Glutamatergic neuron (in vitro differentiated cells): ENCODE measurements at places on chromosomes 2 and 18. TPM values are rescaled to one million over a fixed set of nuclear protein-coding genes. Genes with fewer than 3 reads are reported as not detected.

DNA sequence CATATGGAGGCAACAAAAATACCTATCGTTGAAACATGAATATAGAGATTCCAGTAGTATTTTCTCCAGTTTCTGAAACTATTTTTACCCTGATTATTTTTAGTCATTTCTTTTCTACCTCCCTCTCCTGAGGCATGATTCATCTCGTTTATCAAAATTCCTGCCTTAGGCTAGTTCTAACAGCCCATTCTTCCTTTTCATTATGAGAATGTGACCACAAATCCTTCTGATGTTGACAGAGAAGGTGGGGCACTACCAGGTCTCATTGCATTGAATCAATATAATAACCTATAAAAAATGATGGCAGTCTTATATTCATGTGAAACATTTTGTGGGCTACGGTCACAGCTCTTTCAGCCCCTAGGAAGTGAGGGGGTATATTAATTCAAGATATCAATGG, 406.5 kb upstream of the UBE2E3 start:
- no peaks in the 10 kb centered on the region for H3K36me3 ChIP-seq
- H3K27me3 ChIP-seq = no peaks in the 10 kb centered on the region
- no peak for DNase-seq
- H3K4me3 ChIP-seq = no peak overlapping the region
- no peak overlapping the region for H3K27ac ChIP-seq
- H3K4me1 ChIP-seq = peaks cover 2% of the 10 kb centered on the region

CDH20 gene
- total RNA-seq = 0.47 TPM

CCDC93 gene
- 32.6 TPM for total RNA-seq

CD8B gene
- total RNA-seq = not detected

TMEM247 gene
- total RNA-seq = not detected

GRCh38 chr2:49174750-49175149, 20.4 kb upstream of the FSHR start:
- H3K27ac ChIP-seq = no peak overlapping the region
- no peak overlapping the region for H3K4me3 ChIP-seq
- no peak for DNase-seq
- H3K4me1 ChIP-seq = no peaks in the 10 kb centered on the region
- peaks cover under 1% of the 10 kb centered on the region for H3K36me3 ChIP-seq

DNA sequence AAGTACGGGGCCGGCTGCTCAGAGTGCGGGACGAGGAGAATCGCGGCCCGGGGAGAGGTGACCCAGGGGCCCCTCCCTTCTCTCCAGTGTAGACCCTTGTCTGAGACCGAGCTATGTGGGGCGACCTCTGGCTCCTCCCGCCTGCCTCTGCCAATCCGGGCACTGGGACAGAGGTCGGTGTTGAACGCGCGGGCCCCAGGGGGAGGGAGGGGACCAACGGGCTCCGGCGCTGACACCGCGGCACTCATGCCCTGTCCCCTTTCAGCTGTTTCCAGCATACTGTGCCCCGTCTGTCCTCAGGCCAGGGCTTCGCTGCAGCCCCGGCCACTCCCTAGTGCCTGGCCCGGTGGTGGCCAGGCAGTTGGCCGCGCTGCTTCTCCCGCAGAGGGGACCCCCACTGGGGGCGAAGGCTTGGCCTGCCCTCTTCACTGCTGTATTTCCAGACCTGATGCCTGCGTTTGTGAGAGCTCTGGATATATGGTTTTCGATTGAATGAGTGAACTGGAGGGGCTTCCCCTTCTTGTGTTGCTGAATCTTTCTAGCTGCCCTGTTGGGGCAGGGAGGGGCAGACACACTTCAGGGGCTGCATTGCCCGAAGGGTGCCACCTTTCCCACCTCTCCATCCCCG, 809 bp downstream of the DBI start:
- H3K4me1 ChIP-seq = peaks cover 19% of the 10 kb centered on the region
- peaks cover 8% of the 10 kb centered on the region for H3K36me3 ChIP-seq
- H3K4me3 ChIP-seq = peak overlapping the region; percentile 99
- H3K27ac ChIP-seq = peak overlapping the region; percentile 96

DNA sequence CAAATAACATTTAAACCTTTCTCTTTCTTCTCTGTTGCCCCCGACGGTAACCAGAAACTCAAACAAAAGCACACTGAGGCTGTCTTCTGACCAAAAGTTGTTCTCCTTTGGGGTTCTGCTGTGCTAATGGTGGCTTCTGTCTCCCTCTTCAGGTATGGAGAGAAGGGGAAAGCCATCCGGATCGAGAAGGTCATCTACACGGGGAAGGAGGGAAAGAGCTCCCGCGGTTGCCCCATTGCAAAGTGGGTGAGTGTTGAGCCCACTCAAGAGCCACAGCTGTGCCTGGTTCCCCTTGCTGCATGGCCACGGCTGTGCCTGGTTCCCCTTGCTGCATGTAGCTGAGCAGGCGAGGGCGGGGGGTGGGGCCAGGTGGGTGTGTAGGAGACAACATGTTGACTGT, 67.4 kb downstream of the BOLA3 start:
- H3K27me3 ChIP-seq = peaks cover 30% of the 10 kb centered on the region
- H3K27ac ChIP-seq = peak overlapping the region; percentile 48
- H3K4me1 ChIP-seq = peaks cover 48% of the 10 kb centered on the region
- H3K4me3 ChIP-seq = peak overlapping the region; percentile 28

GRCh38 chr2:205722283-205722918, 40.1 kb downstream of the NRP2 start:
- peaks cover 19% of the 10 kb centered on the region for H3K27me3 ChIP-seq
- DNase-seq = no peak
- H3K4me3 ChIP-seq = no peak overlapping the region

- H3K36me3 ChIP-seq = peaks cover 4% of the 10 kb centered on the region
- no peak for DNase-seq
Measured at GRCh38 chr2:9873337-9873736, 30.1 kb downstream of the TAF1B start.

MEP1B gene
- not detected for total RNA-seq

- H3K4me3 ChIP-seq = no peak overlapping the region
- peaks cover 8% of the 10 kb centered on the region for H3K27me3 ChIP-seq
- no peak for DNase-seq
- peaks cover 3% of the 10 kb centered on the region for H3K4me1 ChIP-seq
Measured at GRCh38 chr18:49795612-49796552, 17.5 kb downstream of the ACAA2 start.

GKN1 gene
- total RNA-seq = not detected

DSG3 gene
- total RNA-seq = not detected

DNA sequence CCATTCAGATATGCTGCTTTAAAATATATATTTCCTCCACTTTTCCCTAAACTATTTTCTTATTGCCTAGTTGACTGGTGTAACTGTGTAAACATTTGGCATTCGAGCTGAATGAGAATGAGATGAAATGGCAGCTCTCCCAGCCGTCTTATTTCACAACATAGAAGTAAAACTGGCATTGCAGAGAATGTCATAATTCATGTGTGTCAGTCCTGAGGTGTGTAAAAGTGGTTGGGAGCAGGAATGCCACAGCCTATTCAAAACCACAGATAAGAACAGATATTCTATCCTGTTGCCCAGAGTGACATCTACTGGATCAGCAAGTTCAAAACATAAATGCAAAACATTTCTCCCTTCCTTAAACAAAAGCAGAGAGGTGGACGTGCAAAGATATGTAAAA, 565.5 kb upstream of the CHAC2 start:
- H3K4me1 ChIP-seq = no peaks in the 10 kb centered on the region
- H3K4me3 ChIP-seq = no peak overlapping the region
- H3K27me3 ChIP-seq = no peaks in the 10 kb centered on the region
- no peak overlapping the region for H3K27ac ChIP-seq

GRCh38 chr2:186853951-186854350, 5.0 kb upstream of the ZSWIM2 start:
- no peaks in the 10 kb centered on the region for H3K36me3 ChIP-seq
- H3K27ac ChIP-seq = no peak overlapping the region
- DNase-seq = no peak
- no peak overlapping the region for H3K4me3 ChIP-seq
- peaks cover 6% of the 10 kb centered on the region for H3K4me1 ChIP-seq
- peaks cover 5% of the 10 kb centered on the region for H3K27me3 ChIP-seq

- H3K27ac ChIP-seq = no peak overlapping the region
- no peak overlapping the region for H3K4me3 ChIP-seq
- H3K27me3 ChIP-seq = peaks cover 3% of the 10 kb centered on the region
- peaks cover 15% of the 10 kb centered on the region for H3K36me3 ChIP-seq
- peaks cover 4% of the 10 kb centered on the region for H3K4me1 ChIP-seq
Measured at GRCh38 chr2:1672738-1673137, 71.6 kb downstream of the PXDN start.

RIT2 gene
- total RNA-seq = not detected
